Bronchial epithelial cell (primary cell): ENCODE measurements at places on chromosomes 5 and 9. TPM values are rescaled to one million over a fixed set of nuclear protein-coding genes. Genes with fewer than 3 reads are reported as not detected.

GRCh38 chr5:139481122-139481533, 1.4 kb downstream of the STING1 start:
- peak; percentile 44 for DNase-seq

DNA sequence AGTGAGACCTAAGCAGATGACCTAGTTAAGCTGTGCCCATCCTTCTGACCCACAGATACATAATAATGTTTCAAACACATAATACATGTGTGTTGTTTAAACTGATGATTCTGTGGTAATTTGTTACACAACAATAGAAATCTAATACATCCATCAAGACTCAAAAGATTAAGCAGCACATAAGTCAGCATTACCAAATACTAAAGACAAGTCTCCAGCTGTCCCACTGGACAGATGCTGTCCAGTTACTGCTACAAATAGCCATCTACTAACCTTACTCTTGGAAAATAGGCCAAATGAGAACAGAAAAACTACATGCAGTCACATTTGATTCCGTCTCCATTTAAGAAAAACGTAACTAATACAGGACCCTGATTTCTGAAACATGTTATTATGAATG, 10.8 kb downstream of the TRMO start:
- DNase-seq: no peak

DNA sequence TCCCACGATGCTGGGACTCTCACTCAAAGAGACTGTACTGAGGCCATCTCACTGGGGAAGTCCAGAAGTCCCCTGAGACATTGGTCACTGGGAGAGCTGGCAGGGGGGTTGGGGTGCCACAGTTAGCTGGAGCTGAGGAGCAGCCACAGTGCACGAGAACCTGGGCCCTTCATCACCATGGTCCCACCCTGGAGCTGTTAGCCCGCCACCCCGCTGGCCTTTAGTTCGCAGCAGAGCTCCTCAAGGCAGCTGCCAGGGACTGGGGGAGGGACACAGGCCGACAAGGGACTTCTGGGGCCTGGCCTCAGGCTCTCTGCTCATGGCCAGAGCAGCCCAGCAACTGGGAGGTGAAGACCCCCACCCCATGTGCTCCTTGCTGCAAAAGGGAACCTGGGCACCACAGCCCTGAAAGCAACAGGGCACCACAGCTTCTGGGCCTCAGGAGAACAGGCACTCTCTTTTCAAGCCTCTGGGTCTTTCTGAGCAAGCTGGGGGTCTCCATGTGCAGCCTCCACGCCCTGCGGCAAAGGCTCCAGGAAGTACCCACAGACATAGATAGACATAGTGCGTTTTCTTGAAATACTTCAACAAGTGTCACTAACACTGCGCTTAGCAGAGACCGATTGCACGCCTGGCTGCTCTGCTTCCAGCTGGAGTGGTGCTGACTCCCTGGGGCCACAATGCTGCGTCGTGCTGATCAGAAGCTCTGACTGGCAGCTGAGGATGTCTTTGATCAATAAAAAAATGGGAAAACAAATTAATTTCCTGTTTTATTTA, 46.0 kb downstream of the VAV2 start:
- DNase-seq: no peak

DNA sequence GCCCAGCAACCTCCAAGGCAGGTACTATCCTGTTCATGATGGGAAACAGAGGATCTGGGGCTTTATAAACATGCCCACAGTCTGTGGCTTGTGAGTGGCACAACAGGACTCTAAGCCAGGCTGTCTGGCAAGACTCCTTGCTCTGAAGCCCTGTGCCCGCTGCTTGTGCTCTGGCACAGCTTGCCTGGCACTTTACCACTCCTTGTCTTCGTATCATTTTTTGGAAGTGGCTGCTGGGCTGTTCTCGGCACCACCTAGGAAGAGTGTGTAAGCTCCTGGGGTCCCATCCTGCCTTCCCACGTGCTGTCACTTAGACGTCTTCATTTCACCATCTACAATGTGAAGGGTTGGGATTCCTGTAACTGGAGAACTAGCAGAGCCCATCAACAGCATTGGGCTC, 59.3 kb upstream of the GLRX start:
- peak; percentile 52 for DNase-seq

GRCh38 chr9:8558176-8558575, 758.6 kb upstream of the DMAC1 start:
- DNase-seq: peak; percentile 94

GRCh38 chr5:150636391-150637244, 3.8 kb upstream of the SYNPO start:
- DNase-seq: peak; percentile 77

- peak; percentile 61 for DNase-seq
These were observed 238.4 kb downstream of the GOLPH3 start for GRCh38 chr5:31935496-31936369.

DNA sequence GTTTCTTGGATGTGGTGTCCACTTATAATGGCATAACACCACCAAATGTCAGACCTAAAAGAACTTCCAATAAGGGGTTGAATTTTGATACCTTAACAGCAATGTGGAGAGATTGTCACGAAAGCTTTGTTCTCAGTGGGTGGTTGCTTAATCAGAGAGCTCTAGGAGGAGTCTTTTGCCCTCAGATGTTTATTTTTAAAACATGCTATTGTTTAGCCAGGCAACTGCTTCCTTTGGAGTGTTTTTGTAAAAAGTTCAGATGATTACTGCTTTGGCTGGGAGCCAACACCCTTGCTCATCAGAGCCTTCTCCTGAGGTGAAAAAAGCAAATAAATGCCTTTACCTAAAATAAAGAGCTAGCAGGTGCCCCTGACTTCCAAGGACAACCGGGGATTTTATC, 65.0 kb downstream of the SLC1A1 start:
- peak; percentile 13 for DNase-seq

DNA sequence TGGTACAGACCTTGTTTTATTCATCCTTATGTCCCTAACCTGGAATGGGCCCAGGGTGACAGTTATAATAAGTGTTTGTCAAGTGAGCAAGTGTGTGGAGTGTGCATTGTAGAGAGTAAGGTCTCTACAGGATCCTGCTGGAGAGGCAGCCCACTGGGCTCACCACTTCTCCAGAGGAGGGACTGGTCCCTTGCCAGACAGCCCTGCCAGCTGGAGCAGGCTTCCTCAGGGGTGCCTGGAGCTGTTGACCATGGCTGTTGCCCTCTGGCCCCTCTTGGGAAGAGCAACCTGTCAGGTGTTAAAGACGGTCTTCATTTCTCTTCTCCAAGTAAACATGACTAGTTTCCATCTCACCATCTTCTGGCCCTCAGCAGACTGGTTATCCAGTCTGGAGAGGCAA, 20.0 kb downstream of the IRF1 start:
- DNase-seq: no peak

GRCh38 chr9:117772960-117773359, 68.8 kb downstream of the TLR4 start:
- DNase-seq: peak; percentile 29

GRCh38 chr5:166166071-166166470, 2125.4 kb upstream of the WWC1 start:
- DNase-seq: no peak

DNA sequence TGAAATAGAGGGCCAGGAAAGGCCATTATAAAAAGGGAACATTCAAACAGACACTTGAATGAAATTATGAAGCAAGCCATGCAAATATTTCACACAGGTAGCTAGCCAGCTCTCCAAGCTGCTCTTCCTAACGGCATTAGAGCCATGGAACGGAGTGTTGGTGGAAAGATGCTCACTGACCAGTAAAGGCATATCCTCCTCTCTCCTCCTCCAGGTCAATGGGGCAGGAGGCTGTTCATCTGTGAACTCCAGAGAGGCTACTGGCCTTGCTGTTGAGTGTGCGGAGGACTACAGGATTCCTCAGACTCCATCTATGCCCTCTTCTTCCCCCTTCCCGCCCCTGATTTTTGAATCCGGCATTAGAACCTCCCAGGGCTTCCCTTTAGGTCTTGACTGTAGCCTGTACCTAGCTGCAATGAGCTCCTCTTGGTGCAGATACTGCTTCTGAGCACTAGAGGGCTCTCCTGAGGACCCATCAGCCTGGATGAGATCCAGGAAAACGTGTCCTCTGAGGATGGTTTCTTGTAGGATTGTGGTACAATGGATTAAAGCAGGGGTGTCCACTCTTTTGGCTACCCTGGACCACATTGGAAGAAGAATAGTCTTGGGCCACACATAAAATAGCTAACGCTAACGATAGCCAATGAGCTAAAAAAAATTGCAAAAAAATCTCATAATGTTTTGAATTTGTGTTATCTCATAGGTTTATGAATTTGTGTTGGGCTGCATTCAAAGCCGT, 162.2 kb downstream of the SREK1 start:
- DNase-seq: peak; percentile 57

DNA sequence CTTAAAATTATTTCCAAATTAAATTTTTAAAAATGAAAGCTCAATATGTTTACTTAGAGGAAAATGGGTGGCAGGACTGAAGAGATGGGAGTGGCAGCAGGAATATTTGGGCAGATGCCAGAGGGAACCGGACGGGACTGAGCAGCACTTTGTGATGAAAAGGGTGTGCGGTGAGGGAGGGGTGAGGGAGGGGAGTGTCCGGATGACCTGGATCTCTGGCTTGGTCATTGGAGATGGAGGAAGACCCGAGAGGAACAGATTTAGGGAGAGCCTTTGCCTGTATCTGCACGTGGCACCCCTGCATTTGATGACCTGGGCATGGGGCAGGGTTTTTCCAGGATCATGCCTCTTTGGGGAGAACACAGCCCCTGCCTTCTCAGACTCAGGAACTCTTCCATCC, 201.1 kb upstream of the MVB12B start:
- DNase-seq: no peak

- DNase-seq: peak; percentile 83
These were observed 47.0 kb upstream of the PLIN2 start for GRCh38 chr9:19174127-19174912.

GRCh38 chr5:178637356-178638074, 10.7 kb upstream of the CLK4 start:
- DNase-seq: no peak

DNA sequence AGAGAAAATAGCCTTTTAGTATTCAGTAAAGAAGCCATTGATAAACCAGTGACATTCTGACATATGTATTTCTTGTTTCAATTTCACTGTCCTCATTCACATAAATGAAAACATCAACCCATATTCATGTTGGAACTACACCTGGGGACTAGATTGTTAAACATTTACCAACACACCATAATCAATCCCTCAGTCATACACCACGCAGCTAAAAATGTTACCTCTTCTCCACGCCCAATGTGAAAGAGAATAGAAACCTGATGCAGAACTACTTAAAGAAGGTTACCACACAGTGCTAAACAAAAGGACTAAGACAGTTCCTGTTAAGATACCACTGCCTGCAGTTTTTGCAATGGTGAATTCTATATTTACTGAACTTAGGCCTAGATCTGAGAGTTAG, 518.9 kb downstream of the PRELID2 start:
- no peak for DNase-seq

GRCh38 chr5:123094919-123095797, 6.1 kb downstream of the PRDM6 start:
- no peak for DNase-seq

- peak; percentile 52 for DNase-seq
These were observed 25.2 kb upstream of the CEMIP2 start for GRCh38 chr9:71793386-71794105.

DNA sequence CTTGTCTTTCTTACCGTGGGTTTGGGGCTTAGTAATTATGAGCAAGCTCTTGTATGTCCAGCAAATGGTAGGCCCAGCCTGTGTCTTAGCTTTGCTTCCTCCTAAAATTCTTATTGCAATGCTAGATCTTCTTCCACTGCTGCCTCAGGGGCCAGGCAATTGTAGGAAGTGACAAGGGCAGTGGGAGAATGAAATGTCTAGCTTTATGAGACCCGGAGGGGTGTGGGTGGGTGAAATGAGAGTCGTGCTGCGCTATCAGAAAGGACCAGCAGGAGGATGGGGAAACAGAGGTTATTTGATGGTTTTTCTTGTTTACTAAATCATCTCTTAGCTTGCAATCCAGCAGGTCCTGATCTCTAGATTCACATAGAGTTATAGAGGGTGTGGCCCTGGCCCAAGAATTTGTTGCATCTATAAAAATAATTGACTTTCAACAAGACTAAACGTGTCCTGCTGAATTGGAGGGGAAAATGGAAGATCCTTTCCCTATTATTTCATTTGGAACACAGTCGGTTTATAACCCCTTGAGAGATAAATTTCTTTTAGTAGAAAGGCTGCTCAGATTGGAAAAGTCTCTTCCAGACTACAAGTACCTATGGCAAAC, 43.7 kb downstream of the ZNF366 start:
- peak; percentile 49 for DNase-seq

GRCh38 chr5:150441813-150442698, 7.5 kb downstream of the RPS14 start:
- DNase-seq: no peak

GRCh38 chr5:176184608-176185132, 53.6 kb upstream of the SIMC1 start:
- no peak for DNase-seq

GRCh38 chr5:96537386-96537785, 104.3 kb upstream of the PCSK1 start:
- DNase-seq: peak; percentile 76

GRCh38 chr5:57658018-57658417, 175.4 kb upstream of the ACTBL2 start:
- DNase-seq: no peak

- no peak for DNase-seq
These were observed 65.1 kb downstream of the EFNA5 start for GRCh38 chr5:107605596-107606125.

- DNase-seq: no peak
These were observed 297.8 kb downstream of the EPB41L4A start for GRCh38 chr5:112121258-112121657.

DNA sequence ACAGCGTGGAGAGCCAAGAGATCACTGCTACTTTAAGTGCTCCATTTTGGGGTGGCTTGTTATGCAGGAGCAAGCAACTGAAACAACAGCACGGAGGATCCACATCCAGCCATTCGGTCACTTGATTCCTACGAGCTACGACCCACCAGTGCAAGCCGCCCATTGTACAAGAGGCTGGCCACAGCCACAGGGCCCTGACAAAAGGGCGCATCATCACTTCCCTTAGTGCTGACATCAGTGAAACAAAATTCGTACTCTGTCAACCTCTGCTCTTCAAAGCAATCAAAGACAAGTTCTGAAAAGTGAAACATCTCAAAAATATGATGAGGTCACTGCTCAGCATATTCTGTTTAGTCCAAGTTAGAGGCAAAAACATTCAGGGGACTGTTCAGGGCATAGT, 168.4 kb downstream of the GADD45G start:
- DNase-seq: peak; percentile 7

Gene LAMC3
- not detected in 2 replicates for total RNA-seq

Gene ZFR
- 65.0 and 81.3 TPM in 2 replicates for total RNA-seq

Gene PLAC8L1
- 0.38 and 0.53 TPM in 2 replicates for total RNA-seq

Gene ANKRD18B
- 5.8 and 6.0 TPM in 2 replicates for total RNA-seq

Gene IL3
- not detected in 2 replicates for total RNA-seq

Gene FSTL4
- 0.26 TPM in 1 of 2 replicates, not detected in the other for total RNA-seq

Gene RAD17
- total RNA-seq: 17.6 and 23.2 TPM in 2 replicates

Gene PCDHGA6
- under 0.01 and 0.26 TPM in 2 replicates for total RNA-seq

Gene PROB1
- total RNA-seq: 0.51 and 0.53 TPM in 2 replicates

Gene LTC4S
- 0.26 and 0.38 TPM in 2 replicates for total RNA-seq

Gene INPP5E
- total RNA-seq: 2.4 and 3.1 TPM in 2 replicates

Gene SYNPO
- total RNA-seq: 1.3 and 2.2 TPM in 2 replicates

Gene HMMR
- total RNA-seq: 0.53 and 1.4 TPM in 2 replicates

Gene CA9
- total RNA-seq: 3.2 and 28.5 TPM in 2 replicates
